T-helper 17 cell (primary cell): ENCODE measurements at places on chromosomes 5 and 9. TPM values are rescaled to one million over a fixed set of nuclear protein-coding genes. Genes with fewer than 3 reads are reported as not detected.

- no peak for DNase-seq
These were observed 31.5 kb downstream of the VAV2 start for GRCh38 chr9:133960568-133961129.

DNA sequence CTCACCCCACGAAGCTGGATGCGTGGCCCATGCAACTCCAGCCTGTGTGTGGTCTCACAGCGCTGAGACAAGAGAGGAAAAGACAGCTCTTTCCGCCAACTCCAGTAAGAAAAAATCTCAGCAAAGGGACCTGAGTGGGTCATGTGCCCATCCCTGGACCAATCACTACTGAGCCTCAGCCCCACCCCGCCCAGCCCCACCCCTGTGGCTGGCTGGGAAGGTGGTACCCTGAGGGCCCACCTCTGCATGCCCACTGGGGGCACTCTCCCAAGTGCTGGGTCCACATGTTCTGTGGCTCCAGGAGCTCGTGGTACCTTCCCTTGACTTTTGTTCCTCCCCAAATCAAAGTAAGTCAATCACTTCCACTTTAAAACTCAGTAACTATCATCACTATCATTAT is 105.1 kb upstream of the SMIM23 start:
- no peak for DNase-seq

DNA sequence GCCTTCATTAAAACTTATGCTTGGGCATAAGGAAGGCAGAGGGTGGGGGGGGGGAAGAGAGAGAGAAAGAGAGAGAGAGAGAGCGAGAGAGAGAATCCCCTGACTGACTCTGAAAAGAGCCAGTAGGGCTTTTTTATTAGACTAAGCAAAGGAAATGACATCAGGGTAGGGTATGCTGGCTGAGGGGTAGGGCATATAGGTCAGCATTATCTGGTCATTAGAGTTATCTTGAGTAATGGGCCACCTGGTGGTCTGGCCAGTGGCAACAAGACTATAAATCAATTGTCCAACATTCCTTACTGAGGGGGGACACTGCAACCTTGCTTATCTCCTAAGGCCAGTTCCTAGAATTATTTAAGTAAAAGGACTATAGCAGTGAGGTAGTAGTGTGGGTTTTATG is 67.2 kb downstream of the TSSK1B start:
- DNase-seq, result no peak

GRCh38 chr5:80208381-80208780 is 47.5 kb downstream of the SERINC5 start:
- no peak for DNase-seq

Gene FOXD4L3
- not detected for total RNA-seq

Gene MZB1
- total RNA-seq, result 2.2 TPM

- DNase-seq, result no peak
These were observed 4.6 kb downstream of the NIPAL4 start for GRCh38 chr5:157464519-157465171.

- no peak for DNase-seq
These were observed 6.0 kb downstream of the CAMK4 start for GRCh38 chr5:111229871-111230810.

GRCh38 chr5:109612278-109612905 is 77.3 kb upstream of the MAN2A1 start:
- DNase-seq, result no peak

DNA sequence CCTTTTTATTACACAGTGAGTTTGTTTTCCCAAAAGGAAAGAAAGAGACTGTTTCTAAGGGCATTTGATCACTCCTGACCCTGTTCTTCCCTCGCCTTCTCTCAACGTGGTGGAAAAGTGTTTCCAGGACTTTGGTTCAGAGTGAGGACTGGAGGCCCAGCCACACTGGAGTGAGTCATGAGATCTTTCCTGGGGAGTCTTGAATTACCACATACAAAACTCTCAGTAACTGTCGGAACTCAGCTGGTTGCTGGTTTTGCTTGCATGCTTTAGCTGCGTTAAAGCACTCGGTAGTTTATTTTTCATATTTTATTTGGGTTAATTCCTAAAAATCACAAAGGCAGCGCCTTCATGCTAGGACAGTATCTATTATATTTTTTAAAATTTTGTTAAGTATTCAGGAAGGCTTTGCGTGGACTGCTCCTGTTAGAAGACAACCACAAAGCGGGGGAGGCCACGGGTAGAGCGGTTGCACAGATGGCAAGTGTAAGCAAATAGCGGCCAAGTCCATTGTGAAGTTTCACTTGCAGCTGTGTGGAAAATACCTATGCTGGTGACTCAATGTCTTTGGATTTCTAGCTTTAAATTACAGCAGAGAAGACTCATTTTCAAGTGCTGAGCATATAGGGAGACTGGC is 77.7 kb downstream of the ARSB start:
- no peak for DNase-seq

Gene KCNIP1
- not detected for total RNA-seq

DNA sequence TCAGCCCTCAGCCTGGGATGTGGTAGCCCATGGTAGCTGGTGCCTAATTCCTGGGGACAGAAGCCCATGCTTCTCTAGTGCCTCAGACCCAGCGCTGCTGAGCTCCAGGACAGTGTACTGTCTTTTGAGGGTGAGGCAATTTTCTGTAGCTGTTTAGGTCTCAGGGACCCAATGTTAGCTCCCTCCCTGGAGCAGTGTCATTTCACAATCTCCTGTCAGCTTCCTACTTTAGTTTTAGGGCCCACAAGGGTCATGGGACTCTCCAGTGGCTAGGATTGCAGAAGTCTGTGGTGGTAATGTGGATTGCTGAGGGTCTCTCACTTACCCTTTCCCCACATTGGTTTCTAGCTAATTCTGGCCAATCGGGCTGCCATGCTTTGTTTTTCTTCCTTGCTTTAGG is 67.7 kb upstream of the CCL21 start:
- no peak for DNase-seq

DNA sequence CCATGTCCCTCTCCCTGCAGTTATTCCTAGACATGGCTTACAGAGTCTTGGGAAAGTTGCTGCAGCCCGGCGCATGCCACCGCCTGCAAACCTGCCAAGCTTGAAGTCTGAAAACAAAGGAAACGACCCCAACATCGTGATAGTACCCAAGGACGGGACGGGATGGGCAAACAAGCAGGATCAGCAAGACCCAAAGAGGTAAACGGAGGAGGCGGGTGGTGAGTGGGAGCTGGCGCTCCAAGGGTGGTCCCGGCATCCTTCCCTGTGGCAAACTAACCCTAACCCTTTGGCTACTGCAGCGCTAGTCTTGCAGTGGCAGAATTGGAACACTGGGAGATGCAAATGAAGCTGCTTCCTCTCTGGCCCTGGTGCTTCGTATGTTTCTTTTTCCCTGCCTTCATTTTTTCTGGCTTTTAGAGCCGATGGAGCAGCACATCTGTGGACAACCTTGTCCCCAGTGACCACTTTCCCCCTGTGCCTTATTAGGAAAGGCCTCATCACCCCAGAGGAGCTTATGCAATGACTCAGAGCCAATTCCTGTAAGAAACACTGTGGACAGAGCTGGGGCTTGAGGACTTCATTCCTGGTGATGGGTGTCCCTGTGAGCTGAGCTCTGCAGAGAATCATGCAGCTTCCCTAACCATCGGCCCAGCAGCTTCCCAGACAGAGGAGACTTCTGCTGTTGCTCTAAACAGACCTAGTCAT is 38.9 kb downstream of the PRRC2B start:
- no peak for DNase-seq
